Neuronal stem cell (in vitro differentiated cells): ENCODE measurements at places on chromosomes 2 and 18.

- DNase-seq: no peak
Observed at GRCh38 chr18:9629709-9630108, 15.3 kb upstream of the PPP4R1 start.

- no peak for DNase-seq
Observed at GRCh38 chr2:229947544-229947943, 25.2 kb downstream of the FBXO36 start.

GRCh38 chr18:51382081-51382480 is 184.6 kb upstream of the MEX3C start:
- no peak for DNase-seq

GRCh38 chr2:84694088-84694622 is 177.9 kb downstream of the DNAH6 start:
- no peak for DNase-seq

- DNase-seq: no peak
Observed at GRCh38 chr2:102592601-102593000, 26.8 kb upstream of the SLC9A2 start.
